ENCODE measurements at places on chromosomes 3 and 15.

DNA sequence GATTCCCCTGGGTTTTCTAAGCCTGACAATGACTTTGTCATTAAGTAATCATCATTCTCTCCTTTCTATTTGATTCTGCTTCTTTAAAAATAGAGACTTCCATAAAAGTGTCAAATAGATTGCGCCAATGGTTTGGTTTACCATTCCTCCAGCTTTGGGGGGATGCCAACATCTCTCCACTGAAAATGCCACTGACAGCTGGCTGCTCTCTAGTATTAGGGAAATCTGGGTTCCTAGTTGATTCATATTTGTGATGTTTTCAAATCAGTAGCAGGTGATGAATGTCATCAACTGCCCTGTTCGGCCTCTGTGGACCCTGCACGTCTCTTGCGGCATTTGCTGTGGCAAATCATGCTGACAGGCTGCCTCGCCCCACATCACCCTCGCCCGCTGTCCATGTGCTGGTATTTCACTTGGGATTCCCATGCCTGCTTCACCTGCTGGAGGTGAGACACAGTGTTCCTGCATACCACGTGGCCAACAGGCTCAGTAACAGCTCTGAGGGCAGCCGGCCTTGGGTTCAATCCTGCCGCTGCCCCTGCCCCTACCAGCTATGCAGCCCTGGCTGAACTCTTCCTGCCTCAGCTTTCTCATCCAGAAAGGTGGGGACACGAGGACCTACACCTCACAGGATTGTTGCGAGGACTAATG lies 28.1 kb downstream of the ZXDC start:
- no peak for DNase-seq

DNA sequence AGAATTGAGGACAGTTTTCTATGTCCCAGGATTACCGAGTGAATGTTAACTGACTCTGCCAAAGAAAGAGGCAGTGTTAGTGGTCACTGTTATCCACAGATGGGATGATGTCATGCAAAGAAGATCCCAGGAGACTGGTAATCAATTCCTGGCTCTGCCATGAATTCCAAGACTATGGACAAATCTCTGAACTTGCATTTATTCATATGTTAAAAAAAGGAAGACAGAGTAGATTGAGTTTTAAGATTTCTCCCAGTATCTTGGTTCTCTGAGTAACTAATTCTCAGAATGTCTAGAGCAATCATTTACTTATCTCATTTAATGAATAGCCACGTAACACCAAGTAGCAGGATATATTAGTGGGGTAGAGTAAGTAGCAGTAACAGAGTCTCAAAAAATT lies 11.5 kb upstream of the MAP3K13 start:
- DNase-seq: no peak

DNA sequence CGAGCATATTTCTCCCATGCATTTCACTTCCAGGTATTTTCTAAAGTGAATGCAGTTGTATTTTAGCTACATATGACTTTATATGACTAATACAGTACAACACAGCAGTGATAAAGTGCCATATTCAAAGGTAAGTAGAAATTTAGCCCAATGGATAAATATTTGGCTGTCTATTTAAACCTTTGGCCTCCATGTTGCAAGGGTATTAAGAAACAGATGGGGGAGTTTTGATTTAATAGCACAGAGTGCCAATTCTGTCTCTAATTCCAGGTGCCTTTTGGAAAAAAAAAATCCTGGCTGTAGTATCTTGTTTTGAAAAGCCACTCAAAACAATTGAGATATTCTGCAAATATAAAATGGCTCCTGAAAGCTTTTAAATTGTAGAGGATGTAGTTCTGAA lies 44.9 kb upstream of the SGO1 start:
- no peak for DNase-seq

DNA sequence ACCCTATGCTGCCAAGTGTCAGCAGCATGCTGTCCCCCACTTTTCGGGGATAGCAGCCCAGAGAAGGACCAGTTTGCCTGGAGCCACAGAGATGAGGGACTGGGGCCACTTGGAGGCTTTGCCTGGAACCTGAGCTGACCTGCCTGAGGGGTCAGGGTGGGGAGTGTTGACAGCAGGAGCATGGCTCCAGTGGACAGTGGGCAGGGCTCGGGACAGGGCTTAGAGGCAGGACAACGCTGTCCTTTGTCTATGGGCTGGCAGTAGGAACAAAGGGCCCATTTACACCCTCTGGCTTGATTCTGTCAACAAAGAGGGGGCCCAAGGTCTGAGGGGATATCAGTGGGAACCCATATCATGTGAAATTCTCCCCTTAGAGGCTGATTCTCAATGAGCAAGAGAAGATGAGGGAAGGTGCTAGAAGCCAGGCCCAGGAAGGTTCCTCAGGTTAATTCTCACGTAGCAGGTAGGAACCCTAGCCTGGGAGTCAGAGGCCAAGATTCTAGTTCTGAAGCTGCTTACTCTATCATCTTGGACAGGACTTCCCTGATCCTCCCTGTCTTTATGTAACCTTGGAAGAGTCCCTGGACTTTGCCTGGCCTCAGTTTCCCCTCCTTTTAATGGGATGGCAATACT lies 29.7 kb upstream of the HHATL start:
- no peak for DNase-seq

- DNase-seq: no peak
These were observed 13.3 kb downstream of the ZNF592 start for GRCh38 chr15:84761607-84762131.

- DNase-seq: peak; percentile 41
These were observed 63.3 kb downstream of the ABTB1 start for GRCh38 chr3:127735767-127736693.

GRCh38 chr3:145776782-145777408 lies 384.1 kb downstream of the PLOD2 start:
- no peak for DNase-seq

- no peak for DNase-seq
These were observed 8.7 kb upstream of the PLA2G4F start for GRCh38 chr15:42165106-42165505.

Data from transverse colon (tissue), 4 donors.